ENCODE measurements at places on chromosomes 3 and 15.

DNA sequence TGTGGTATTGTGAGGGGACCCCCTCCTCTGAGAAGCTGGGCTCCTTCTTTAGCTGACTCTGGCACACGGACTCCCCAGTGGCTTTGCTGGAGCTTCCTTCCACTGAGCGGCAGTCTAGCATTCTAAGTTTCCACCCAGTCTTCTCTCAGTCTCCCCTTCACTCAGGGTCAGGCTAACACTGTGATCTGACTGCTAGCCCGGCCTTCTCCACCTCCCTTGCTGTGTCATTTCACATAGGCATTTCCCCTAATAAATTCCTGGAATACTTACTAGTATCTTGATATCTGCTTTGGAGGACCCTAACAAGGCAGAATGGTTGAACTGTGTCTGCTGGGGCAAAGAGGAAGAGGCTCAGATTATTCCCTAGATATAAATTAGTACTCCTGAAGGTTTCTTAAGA, 106.2 kb upstream of the THBS1 start:
- DNase-seq = no peak

- no peak for DNase-seq
Measured at GRCh38 chr3:107068980-107069379, 308.3 kb upstream of the CCDC54 start.

- DNase-seq = no peak
Measured at GRCh38 chr3:48473617-48473952, 27.0 kb downstream of the ATRIP start.

GRCh38 chr3:190721330-190721729, 141.2 kb downstream of the GMNC start:
- no peak for DNase-seq

- no peak for DNase-seq
Measured at GRCh38 chr3:42799376-42799775, 4.9 kb downstream of the HIGD1A start.

DNA sequence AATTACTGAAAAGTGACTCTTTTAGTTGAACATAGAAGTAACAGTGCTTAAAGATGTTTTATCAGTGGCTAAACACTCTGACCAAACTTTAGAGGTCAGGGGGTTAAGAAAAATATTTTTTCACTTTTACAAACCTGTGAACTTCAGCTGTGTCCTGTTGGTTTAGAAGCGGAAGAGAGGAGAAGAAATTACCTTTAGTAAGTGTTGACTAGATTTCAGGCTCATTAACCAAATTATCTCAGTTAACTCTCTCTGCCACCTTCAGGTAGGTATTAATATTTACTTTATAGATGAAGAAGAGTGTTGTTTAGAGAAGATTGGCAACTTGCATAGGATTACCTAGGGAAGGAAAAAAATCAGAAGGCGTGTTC, 151.9 kb upstream of the CMC1 start:
- DNase-seq = no peak

DNA sequence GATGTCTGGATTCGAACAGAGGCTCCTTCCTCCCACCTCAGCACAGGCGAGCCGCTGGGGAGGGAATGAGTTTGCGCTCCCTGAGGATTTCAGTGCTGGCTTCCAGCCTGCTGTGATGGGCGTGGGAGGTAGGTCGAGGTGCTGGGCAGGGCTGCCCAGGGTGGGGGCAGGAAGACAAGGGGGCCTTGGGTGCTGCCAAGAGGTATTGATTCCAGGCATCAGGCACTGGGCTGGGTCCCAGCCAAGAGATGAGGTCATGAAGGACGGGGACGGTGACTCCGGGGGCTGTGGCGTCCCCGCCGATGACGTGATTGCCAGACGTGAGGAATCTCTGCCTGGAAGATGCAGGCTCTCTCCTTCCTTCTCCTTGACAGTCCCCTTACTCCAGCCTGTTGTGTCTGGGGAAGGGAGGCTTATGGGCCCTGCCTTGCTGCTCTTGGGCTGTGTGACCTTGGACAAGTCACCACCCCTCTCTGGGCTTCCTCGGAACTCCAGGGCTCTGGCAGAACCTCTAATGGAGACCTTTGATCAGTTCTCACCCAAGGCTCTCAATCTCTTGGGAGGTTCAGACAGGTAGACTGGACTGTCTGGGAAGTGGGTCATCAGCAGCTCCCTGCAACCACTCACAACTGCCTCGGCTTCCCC, 116.8 kb downstream of the FBLN2 start:
- no peak for DNase-seq

DNA sequence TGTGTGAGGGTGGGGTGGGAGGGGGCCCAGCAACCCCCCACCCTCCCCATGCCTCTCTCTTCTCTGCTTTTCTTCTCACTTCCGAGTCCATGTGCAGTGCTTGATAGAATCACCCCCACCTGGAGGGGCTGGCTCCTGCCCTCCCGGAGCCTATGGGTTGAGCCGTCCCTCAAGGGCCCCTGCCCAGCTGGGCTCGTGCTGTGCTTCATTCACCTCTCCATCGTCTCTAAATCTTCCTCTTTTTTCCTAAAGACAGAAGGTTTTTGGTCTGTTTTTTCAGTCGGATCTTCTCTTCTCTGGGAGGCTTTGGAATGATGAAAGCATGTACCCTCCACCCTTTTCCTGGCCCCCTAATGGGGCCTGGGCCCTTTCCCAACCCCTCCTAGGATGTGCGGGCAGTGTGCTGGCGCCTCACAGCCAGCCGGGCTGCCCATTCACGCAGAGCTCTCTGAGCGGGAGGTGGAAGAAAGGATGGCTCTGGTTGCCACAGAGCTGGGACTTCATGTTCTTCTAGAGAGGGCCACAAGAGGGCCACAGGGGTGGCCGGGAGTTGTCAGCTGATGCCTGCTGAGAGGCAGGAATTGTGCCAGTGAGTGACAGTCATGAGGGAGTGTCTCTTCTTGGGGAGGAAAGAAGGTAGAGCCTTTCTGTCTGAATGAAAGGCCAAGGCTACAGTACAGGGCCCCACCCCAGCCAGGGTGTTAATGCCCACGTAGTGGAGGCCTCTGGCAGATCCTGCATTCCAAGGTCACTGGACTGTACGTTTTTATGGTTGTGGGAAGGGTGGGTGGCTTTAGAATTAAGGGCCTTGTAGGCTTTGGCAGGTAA, 8.1 kb downstream of the FAM131A start:
- peak; percentile 12 for DNase-seq

GRCh38 chr3:100069472-100069871, 44.8 kb downstream of the FILIP1L start:
- DNase-seq = no peak

DNA sequence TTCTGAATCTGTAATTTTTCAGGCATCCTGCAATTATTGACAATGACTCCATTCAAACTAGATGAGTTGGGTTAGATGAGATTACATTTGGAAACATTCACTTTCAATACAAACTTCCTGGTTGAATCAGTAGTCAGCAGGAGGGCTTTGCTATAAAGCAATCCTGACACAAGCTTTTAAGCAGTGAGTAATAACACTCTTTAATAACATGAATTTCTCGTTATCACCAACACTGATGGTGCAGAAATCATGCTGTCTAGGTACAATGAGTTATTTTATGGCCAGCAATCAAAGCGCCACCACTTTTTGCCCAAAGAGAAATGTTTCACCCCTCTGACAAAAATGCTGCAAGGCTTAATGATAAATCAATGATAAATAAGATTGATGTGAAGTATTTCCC, 474.8 kb upstream of the CNTN4 start:
- no peak for DNase-seq

GRCh38 chr3:153210146-153210545, 48.1 kb downstream of the RAP2B start:
- no peak for DNase-seq

GRCh38 chr3:185254799-185255198, 950 bp upstream of the EHHADH start:
- no peak for DNase-seq

DNA sequence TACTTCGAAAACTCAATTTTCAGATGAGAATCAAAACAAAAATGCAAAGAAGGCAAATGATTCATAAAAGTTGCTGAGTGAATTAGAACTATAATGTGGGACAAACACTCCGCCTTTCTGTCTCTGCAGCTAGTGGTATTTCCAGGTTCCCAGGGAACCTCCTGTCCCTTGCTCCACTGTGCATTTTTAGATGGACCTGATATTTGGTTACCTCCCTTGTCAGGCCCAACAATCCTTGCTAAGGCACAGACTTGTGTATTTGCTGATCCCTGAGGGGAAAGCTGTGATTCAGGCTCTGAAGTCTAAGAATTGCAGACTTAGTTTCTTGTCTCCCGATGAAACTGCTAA, 162.7 kb downstream of the LPP start:
- no peak for DNase-seq

- no peak for DNase-seq
Measured at GRCh38 chr15:70956201-70956995, 63.8 kb downstream of the LRRC49 start.

- peak; percentile 28 for DNase-seq
Measured at GRCh38 chr15:68431037-68431791, 749 bp downstream of the ITGA11 start.

DNA sequence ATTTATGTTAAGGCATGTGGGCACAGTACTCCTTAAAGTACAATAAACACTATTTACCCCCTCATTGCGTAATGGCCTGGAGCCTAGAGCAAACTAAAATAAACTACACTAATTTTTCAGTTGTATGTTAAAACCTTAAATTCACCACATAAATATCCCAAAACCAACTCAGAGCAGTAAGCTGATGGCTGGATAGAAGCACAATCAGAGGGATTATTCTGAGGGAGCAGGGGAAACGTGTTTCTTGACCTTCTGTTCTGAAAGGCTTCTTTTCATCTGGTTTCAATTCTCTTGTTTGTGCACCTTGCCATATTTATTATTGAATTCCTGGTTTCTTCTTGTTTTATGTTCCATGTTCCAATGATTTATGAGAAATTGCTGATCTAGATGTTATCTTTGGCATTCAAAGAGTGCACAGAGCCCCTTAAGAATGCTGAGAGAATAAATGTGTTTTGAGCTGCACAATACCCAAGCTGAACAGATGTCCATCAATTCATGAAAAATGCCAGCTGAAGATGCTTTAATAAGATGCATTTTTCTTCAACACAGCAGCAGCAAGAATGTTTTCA, 29.6 kb downstream of the RPL22L1 start:
- DNase-seq = no peak

DNA sequence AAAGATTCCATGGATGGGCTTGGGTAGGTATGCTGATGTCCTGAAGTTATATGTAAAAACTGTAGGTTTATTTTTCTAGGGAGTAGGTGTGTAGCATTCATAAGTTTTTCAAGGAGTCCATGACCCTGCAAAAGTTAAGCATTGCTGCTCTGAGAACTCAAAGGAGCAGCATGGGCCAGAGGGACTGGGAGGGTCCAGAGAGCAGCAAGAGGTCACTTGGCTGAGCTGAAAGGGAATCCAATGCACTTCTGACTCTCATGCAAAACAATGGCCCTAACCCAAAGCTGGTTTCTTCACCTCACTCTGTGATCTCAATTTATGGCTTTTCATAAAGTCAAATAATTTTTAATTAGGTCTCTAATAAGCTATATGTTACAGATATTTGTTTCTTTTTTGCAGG, 198.3 kb upstream of the GOLGA6L4 start:
- no peak for DNase-seq

DNA sequence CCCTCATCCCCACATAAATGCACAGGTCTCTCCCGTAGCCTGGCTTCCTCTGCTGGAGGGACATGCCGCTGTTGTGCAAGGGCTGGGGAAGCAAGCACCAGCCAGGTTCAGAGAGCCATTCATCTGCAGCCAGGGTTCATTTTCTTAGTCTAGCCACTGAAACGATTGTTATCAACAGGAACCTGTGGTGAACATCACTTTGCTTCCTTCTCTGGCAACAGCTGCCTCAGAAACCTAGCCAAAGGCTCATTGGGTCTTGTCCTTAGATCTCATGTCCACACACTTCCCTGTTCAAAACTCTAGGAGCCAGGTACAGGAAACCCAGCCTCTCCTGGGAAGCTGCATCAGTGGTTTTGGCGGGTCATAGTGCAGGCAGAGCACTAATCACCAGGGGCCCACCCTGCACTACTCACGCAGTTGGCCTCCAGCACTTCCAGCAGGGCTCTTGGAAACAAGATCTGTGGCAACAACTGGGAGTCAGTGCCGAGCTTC, 47.0 kb downstream of the OXNAD1 start:
- no peak for DNase-seq

DNA sequence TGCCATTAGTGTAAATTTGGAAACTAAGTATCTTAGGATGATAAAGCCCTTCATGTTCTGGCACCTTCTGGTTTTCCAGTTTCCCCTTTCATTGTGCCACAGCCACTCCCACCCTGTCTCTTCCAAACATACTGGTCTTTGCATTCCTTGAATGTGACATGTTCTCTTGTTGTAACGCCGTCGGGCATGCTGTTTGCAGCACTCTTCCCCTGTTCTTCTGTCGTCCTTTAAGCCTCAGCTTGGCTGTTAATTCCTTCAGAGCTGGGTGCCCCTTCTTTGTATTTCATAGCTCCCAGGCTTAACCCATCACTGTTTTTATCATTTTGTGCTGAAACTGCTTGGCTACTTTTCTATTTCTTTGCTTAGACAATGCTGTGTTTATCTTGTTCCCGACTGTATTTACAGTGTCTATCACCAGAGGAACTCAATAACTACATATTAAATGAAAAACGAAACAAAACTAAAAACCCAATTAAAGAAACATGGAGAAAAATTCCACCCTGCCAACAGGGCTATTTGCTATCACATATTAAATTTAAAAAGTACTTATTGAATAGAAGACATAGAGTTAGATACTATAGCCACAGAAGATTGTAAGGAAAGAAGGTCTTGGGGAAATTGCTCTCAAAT, 95.4 kb upstream of the KCNAB1 start:
- DNase-seq = no peak

- no peak for DNase-seq
Measured at GRCh38 chr15:34986326-34986725, 1.8 kb downstream of the ZNF770 start.

GRCh38 chr3:132145833-132146232, 111.0 kb upstream of the CPNE4 start:
- DNase-seq = no peak

DNA sequence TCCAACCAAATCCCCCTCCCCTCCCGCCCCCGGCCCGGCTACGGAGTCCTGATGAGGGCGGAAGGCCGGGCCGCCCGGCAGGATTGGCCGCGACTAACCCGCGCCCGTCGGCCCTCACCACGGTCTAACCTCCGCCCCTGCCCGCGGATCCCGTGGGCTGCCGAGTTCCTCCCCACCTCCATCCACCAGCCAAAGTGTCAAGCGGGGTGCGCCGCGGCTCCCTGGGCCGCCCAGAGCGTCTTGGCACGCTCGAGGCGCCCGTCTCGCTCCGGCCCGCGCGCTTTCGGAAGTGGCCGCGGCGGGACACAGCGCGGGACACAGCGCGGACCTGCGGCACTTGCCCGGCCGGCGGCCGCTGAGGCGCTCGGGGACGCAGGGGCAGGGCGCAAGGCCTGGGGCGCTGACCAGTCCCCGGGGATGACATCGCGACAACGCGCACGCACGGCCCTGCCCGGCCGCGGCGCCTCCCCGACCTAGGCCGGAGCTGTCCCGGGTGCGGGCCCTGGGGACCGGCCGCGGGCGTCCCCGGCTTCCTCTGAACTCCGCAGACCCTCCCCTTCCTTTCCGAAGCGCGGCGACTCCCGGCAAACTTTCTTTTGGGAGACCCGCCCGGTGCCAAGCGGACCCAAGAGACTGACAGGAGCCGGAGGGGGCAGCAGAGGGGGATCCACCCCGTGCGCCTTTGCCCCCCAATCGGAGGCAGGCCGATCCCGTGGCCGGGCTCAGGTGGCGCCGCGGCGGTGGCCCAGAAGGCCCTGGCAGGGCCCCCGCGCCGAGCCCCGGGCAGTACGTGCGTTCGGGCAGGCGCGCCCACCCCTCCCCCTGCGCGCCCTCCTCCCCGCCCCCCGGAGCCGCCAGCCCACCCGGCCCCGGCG, 112.8 kb upstream of the ICE2 start:
- no peak for DNase-seq

All from NCI-H1105 (cell line).